GF-D8 (cell line): ENCODE measurements at places on chromosomes 3 and 15.

GRCh38 chr3:113034011-113034410 is 43.2 kb downstream of the GTPBP8 start:
- no peak for DNase-seq

GRCh38 chr3:106813742-106814141 is 563.5 kb upstream of the CCDC54 start:
- no peak for DNase-seq

- no peak for DNase-seq
Measured at GRCh38 chr15:67511606-67512005, 9.3 kb upstream of the C15orf61 start.

DNA sequence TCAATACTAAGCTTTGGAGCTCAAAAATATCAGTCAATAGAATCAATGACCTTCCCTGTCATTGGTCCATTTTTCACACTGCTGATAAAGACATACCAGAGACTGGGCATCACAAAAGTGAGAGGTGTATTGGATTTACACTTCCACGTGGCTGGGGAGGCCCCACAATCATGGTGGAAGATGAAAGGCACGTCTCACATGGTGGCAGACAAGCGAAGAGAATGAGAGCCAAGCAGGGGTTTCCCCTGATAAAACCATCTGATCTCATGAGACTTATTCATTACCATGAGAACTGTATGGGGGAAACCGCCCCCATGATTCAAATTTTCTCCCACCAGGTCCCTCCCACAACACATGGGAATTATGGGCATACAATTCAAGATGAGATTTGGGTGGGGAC is 81.9 kb downstream of the ANXA2 start:
- DNase-seq: no peak

DNA sequence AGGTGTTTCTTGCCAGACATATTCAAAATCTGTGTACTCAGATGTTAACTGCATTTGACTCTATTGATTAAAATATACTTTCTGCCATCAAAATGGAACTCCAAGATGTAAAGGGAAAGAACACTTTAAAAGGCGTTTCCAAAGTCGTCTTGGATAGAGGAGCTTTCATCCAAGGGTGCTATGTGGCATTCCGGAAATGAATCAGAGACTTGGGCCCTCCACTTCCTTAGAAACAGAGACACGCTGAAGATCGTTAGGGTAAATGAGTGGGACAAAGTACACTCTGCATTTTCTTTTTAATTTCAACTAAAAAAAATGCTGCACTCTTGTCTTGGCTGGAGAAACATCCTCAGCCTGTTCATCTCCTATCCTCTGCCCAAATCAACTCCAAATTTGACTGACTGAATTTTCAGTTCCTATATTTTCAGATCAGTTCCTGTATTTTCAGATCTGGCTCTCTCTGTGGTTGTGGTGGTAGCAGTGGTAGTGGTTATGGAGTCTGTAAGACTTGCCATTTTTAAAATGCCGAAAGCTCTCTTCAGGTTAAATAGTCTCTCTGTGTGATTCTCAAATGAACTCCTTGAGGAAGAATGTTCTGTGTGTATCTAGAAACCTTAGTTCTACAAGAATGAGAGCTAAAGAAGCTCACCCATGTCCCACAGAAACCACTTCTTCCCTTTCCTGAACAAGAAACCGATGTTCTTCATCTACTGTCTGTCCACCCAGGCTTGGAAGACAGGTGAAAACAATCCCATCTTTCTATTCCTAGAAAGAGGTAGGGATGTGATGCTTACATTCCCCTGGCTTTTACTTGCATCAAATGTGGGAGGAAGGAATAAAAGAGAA is 156.8 kb upstream of the ICE2 start:
- no peak for DNase-seq

DNA sequence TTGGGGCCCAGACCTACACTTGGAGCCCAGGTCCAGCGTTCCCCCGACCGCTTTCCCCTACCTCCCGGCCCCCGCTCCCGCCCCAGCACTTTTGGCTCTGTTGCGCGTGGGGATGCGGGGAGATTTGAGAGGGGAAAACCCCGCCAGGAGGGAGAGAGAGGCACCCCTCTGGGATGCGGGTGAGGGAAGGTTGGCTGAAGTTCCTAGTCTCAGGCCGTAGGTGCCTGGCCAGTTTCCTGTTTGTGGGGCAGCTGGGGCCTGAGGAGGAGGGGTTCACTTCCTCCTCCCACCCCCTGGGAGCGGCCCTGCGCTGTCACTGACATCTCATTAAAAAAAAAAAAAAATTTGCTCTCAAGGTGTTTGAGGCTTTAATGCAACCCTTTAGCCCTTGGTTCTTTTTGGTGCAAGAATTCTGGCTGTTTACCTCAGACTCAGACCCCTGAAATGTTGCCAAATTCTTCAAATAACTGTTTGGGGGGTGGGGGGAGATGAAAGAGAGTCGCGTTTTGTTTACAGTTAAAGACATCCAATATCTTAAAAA is 2.6 kb downstream of the FAM43A start:
- peak; percentile 55 for DNase-seq

GRCh38 chr3:126448893-126449180 is 26.9 kb downstream of the ZXDC start:
- DNase-seq: no peak

GRCh38 chr3:17411157-17411877 is 331.1 kb downstream of the TBC1D5 start:
- no peak for DNase-seq

DNA sequence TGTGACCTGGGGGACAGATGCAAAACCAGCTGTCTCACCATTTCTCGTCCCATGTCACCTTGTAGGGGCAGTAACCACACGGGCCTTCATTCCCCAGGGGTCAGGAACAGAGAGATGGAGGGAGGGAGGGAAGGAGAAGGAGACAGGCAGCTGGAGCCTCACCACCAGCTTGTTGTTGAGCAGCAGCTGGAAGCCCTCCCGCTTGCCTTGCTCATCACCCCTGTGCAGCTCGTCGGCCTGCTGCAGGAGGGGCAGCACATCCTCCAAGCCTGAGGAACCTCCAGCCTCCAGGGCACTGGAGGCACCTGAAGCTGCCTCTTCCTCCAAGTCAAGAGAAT is 10.3 kb downstream of the RMDN3 start:
- DNase-seq: no peak

- no peak for DNase-seq
Measured at GRCh38 chr3:158918008-158918407, 116.2 kb downstream of the MFSD1 start.

DNA sequence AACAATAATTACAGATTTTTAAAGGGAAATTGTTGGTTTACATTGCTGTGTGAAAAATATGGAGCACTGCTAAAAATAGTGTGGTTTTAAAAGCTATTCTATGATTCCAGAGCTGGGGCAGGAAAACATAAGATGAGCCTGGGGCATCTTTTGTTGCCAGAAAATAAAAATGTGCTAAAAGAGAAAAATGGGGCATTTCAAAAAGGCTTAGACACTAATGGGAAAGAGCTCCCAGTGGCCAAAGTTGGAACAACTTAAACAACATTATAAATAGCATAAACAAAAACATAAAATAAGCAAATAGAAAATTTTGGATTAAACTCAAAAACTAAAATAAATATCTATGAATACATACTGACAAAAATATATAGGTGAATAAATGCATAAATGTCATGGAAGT is 478.9 kb downstream of the NLGN1 start:
- no peak for DNase-seq

DNA sequence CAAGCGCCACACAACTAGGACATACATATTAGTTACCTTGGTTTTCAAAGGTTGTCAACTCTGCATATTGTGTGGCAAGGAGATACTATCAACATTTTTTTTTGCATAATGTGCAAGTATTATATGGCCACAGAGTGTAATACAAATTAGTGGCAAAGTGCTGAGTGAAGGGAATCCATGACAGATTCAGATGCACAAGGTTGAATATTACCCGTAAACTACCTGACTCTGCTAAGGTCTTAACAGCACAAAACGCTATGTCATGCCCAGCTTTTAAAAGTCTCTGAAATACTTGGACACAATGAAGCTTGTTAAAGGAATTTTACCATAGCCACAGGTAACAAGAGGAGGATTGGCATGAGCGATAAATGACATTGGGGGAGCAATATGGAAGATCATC is 79.0 kb downstream of the SATB1 start:
- DNase-seq: no peak

- no peak for DNase-seq
Measured at GRCh38 chr3:192108820-192109219, 618.5 kb downstream of the FGF12 start.

DNA sequence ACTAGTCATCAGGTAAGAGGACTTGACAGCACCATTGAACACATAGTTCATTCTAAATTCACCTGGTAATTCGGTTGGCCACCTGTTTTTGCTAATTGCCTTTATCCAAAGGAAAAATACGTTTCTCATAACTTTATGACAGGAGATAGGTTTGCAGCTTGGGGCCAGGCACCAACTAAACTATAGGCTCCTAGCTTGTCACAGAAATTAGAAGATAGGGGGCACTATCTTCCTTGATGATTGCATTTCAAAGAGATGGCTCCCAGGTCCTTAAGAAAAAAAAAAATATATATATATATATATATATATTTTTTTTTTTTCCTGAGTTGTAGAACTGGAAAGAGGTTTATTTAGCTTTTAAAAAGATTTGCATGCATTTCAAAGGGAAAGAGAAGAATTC is 563.6 kb downstream of the NAALADL2 start:
- no peak for DNase-seq

- DNase-seq: no peak
Measured at GRCh38 chr3:8282541-8283165, 219.0 kb upstream of the LMCD1 start.

GRCh38 chr3:108953210-108953609 is 469 bp downstream of the GUCA1C start:
- no peak for DNase-seq

- no peak for DNase-seq
Measured at GRCh38 chr3:184712248-184713039, 580 bp upstream of the MAGEF1 start.

GRCh38 chr15:98085003-98085639 is 124.6 kb downstream of the ARRDC4 start:
- peak; percentile 21 for DNase-seq

GRCh38 chr3:76685858-76686257 is 354.0 kb upstream of the ROBO2 start:
- no peak for DNase-seq

DNA sequence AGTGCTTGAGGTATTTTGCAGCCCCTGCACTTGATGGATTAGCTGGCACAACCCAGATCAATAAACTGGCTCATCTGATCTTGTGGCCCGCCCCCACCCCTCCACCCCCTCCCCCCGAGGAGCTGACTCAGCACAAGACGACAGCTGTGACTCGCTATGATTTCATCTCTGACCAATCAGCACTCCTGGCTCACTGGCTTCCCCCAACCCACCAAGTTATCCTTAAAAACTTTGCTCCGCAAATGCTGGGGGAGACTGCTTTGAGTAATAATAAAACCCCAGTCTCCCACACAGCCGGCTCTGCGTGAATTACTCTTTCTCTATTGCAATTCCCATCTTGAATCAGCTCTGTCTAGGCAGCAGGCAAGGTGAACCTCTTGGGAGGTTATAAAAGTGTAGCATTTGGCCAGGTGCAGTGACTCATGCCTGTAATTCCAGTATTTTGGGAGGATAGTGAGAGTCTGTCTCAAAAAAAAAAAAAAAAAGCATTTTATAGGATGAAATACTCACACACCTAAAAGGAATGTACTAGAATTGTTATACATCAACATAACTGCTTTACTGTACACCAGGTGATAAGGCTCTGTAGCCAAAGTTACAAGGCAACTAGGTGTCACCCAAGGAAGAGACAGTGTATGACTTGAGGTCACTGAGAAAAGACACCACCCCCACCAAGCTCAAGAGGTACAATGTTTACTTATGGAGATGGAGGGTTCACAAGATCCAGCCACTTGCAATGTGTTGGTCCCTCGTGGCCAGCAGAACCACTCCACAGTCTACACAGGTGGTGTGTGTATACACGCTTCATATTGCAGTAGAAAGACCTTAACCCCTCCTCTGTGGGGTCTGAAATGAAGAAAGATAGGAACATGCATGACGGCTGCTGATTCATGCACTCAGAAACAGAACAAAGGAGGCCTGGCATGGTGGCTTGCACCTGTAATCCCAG is 8.6 kb downstream of the ZNF445 start:
- no peak for DNase-seq

DNA sequence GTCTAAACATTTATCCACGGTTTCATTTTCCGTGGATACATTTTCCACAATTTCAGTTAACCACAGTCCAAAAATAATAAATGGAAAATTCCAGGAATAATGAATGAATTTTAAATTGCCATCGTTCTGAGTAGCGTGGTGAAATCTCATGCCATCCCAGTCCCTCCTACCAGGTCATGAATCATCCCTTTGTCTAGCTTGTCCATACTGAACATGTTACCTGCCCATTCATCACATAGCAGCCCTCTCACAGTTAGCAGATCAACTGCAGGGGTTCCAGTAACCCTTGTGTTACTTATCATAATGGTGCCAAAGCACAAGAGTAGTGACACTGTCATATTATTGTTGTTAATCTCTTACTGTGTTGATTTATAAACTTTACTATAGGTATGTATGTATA is 124.5 kb downstream of the GSK3B start:
- no peak for DNase-seq

DNA sequence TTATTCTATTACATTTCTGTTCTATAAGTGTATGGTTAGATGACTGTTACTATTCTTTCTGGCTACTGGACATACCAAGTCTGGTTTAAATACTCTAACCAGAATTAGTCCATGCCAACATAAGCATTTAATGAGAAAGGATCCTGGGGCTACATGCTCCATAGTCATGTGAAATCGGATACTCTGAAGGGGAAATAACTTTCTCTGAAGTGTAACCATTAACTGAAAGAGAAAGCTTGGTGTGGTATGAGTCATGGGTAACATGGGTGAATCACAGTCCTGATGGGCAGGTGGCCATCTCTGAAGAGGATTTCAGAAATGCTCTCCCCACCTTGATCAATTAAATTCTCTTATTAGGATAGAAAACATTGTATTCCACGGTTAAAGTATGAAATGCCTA is 69.4 kb downstream of the FHIT start:
- DNase-seq: no peak

DNA sequence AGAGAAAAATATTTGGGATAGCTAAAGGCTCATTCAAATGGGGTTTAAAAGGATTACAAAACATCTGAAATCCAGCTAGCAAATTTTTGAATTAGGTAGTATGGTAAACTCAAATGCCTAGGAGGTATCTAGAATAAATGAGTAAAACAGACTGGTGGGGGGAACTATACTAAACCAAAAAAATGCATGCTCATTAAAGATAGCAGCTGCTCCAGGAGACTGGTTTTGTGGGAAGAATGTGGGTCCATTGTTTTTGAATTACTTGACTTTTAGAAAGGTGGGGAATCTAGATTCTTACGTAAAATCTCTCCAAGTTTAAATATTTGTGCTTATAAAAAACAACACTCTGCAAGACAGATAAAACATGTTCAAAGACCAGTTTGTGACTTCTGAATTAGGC is 73.8 kb downstream of the LEKR1 start:
- DNase-seq: no peak

- DNase-seq: no peak
Measured at GRCh38 chr3:72152551-72153476, 367.9 kb upstream of the PROK2 start.

GRCh38 chr3:105883798-105884377 is 15.1 kb upstream of the CBLB start:
- DNase-seq: no peak
